ENCODE measurements at places on chromosomes 3 and 15. TPM values are rescaled to one million over a fixed set of nuclear protein-coding genes. Genes with fewer than 3 reads are reported as not detected.
A peak's percentile ranks its signal among the peaks of the same experiment; 100 is the strongest.

- no peak overlapping the region for H3K27ac ChIP-seq
- no peaks in the 10 kb centered on the region for H3K27me3 ChIP-seq
- no peaks in the 10 kb centered on the region for H3K36me3 ChIP-seq
- H3K4me1 ChIP-seq: no peaks in the 10 kb centered on the region
Measured at GRCh38 chr3:188244395-188244861, 90.5 kb downstream of the LPP start.

GRCh38 chr15:45361878-45362277 is 16.5 kb downstream of the GATM start:
- no peaks in the 10 kb centered on the region for H3K4me1 ChIP-seq
- no peak overlapping the region for H3K4me3 ChIP-seq
- no peaks in the 10 kb centered on the region for H3K27me3 ChIP-seq
- DNase-seq: no peak
- no peaks in the 10 kb centered on the region for H3K36me3 ChIP-seq

GRCh38 chr3:32336113-32336498 is 55.5 kb upstream of the CMTM7 start:
- H3K27ac ChIP-seq: no peak overlapping the region
- DNase-seq: no peak
- H3K27me3 ChIP-seq: no peaks in the 10 kb centered on the region
- no peak overlapping the region for H3K4me3 ChIP-seq
- H3K4me1 ChIP-seq: peaks cover 18% of the 10 kb centered on the region

DNA sequence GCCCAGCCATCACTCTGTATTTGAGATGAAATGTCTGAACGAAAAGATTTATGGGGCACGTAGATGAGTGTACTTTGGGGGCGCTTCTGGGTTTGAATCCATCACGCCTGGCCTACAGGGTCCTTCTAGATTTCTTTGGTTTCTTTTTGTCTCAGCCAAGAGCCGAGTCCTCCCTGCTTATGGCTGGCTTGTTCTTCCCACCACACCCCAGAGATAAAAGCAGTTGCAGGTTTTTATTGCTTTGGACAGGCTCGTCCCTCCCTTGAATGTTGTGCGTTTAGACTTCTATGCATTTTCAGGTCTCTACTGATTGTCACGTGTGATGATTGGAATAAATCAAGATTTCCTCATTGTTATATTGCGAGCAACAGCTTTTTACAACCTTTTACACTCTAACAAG is 104.8 kb upstream of the CHRNA7 start:
- no peaks in the 10 kb centered on the region for H3K36me3 ChIP-seq
- DNase-seq: no peak
- no peaks in the 10 kb centered on the region for H3K4me1 ChIP-seq
- H3K27ac ChIP-seq: no peak overlapping the region
- peaks cover 2% of the 10 kb centered on the region for H3K27me3 ChIP-seq

The GOLGA6L7 gene
- total RNA-seq: not detected

- H3K27me3 ChIP-seq: no peaks in the 10 kb centered on the region
- DNase-seq: no peak
- no peak overlapping the region for H3K27ac ChIP-seq
- H3K4me1 ChIP-seq: no peaks in the 10 kb centered on the region
- no peak overlapping the region for H3K4me3 ChIP-seq
- H3K36me3 ChIP-seq: no peaks in the 10 kb centered on the region
Measured at GRCh38 chr3:79263423-79263822, 504.4 kb downstream of the ROBO1 start.

- DNase-seq: no peak
- no peaks in the 10 kb centered on the region for H3K36me3 ChIP-seq
- no peak overlapping the region for H3K27ac ChIP-seq
- peaks cover 1% of the 10 kb centered on the region for H3K27me3 ChIP-seq
Measured at GRCh38 chr3:40192628-40193027, 116.9 kb upstream of the EIF1B start.

- H3K36me3 ChIP-seq: no peaks in the 10 kb centered on the region
- no peak overlapping the region for H3K4me3 ChIP-seq
- H3K27ac ChIP-seq: no peak overlapping the region
- H3K27me3 ChIP-seq: peaks cover 3% of the 10 kb centered on the region
- no peaks in the 10 kb centered on the region for H3K4me1 ChIP-seq
Measured at GRCh38 chr3:53420831-53421230, 73.5 kb upstream of the DCP1A start.

- no peaks in the 10 kb centered on the region for H3K27me3 ChIP-seq
- H3K4me1 ChIP-seq: no peaks in the 10 kb centered on the region
- no peak overlapping the region for H3K27ac ChIP-seq
- no peak for DNase-seq
- no peak overlapping the region for H3K4me3 ChIP-seq
- no peaks in the 10 kb centered on the region for H3K36me3 ChIP-seq
Measured at GRCh38 chr3:127208483-127209100, 15.7 kb downstream of the PRR23E start.

DNA sequence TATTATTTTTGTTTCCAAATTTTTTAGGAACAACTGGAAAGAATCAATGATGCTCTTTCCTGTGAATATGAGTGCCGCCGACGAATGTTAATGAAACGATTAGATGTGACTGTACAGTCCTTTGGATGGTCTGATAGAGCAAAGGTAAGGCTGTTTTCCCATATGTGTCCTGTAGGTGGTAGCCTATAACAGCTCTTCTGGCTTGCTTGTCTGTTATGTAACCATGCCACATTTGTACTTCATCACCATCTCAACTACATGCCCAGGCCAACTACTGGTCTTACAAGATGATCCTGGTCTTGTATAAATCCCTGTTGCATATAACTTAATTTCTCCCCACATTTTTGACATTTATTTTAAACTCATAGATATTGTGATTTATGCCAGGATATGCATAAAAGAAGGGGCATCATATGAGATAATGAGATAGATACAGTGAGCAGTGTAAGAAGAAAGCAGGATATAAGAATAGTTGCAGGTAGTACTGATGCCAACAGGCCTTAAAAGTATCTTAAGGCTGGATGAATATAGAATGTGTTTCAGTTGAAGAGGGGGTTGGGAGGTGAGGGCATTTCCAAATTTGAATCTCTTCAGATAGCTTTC is 20.3 kb downstream of the FAM98B start:
- peak overlapping the region; percentile 7 for H3K27ac ChIP-seq
- peaks cover 34% of the 10 kb centered on the region for H3K36me3 ChIP-seq
- peak; percentile 58 for DNase-seq

- no peaks in the 10 kb centered on the region for H3K4me1 ChIP-seq
- H3K27me3 ChIP-seq: no peaks in the 10 kb centered on the region
- no peaks in the 10 kb centered on the region for H3K36me3 ChIP-seq
Measured at GRCh38 chr3:24435584-24435983, 59.1 kb downstream of the THRB start.

GRCh38 chr3:30343067-30343831 is 263.2 kb upstream of the TGFBR2 start:
- no peaks in the 10 kb centered on the region for H3K27me3 ChIP-seq
- H3K27ac ChIP-seq: no peak overlapping the region
- H3K4me3 ChIP-seq: no peak overlapping the region
- peaks cover 43% of the 10 kb centered on the region for H3K4me1 ChIP-seq
- peaks cover 20% of the 10 kb centered on the region for H3K36me3 ChIP-seq

DNA sequence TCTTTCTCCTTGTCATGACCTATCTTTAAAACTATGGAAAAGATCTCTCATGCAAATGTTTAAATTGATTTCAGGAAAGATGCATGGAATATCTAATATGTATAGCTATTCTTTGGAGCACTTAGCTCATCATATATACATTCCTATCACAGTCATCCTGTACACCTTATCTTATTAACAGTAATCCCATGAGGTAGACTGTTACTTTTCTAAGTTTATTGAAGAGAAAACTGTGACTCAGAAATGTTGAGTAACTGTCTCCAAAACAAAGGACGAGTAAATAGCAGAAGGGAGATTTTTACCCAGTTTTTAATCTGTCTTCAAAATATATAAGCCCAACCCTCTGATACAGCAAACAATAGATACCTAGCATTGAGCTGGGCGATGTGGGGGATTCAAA is 308.3 kb downstream of the GAP43 start:
- no peak overlapping the region for H3K27ac ChIP-seq
- H3K4me1 ChIP-seq: no peaks in the 10 kb centered on the region
- H3K27me3 ChIP-seq: no peaks in the 10 kb centered on the region
- H3K4me3 ChIP-seq: no peak overlapping the region
- H3K36me3 ChIP-seq: no peaks in the 10 kb centered on the region

GRCh38 chr3:56795829-56796185 is 5.9 kb downstream of the ARHGEF3 start:
- H3K27ac ChIP-seq: peak overlapping the region; percentile 77
- H3K27me3 ChIP-seq: no peaks in the 10 kb centered on the region
- no peak for DNase-seq
- peaks cover 70% of the 10 kb centered on the region for H3K4me1 ChIP-seq
- H3K4me3 ChIP-seq: peak overlapping the region; percentile 83

GRCh38 chr3:145219355-145220235 is 941.4 kb downstream of the PLOD2 start:
- H3K4me1 ChIP-seq: no peaks in the 10 kb centered on the region
- H3K36me3 ChIP-seq: no peaks in the 10 kb centered on the region
- no peak overlapping the region for H3K4me3 ChIP-seq

- DNase-seq: no peak
- H3K27ac ChIP-seq: no peak overlapping the region
- H3K4me1 ChIP-seq: no peaks in the 10 kb centered on the region
Measured at GRCh38 chr3:81095956-81096355, 665.5 kb downstream of the GBE1 start.

The SERPINI2 gene
- not detected for total RNA-seq

GRCh38 chr3:143276592-143276991 is 157.0 kb downstream of the CHST2 start:
- H3K27me3 ChIP-seq: no peaks in the 10 kb centered on the region
- peaks cover 26% of the 10 kb centered on the region for H3K4me1 ChIP-seq
- H3K4me3 ChIP-seq: no peak overlapping the region
- DNase-seq: no peak
- no peak overlapping the region for H3K27ac ChIP-seq

The SLC2A2 gene
- total RNA-seq: not detected

The CCDC54 gene
- not detected for total RNA-seq

- peaks cover 7% of the 10 kb centered on the region for H3K27me3 ChIP-seq
- no peak for DNase-seq
- H3K4me3 ChIP-seq: no peak overlapping the region
- no peak overlapping the region for H3K27ac ChIP-seq
- no peaks in the 10 kb centered on the region for H3K36me3 ChIP-seq
- H3K4me1 ChIP-seq: peaks cover 14% of the 10 kb centered on the region
Measured at GRCh38 chr15:70541511-70541910, 221.8 kb downstream of the UACA start.

- H3K27ac ChIP-seq: no peak overlapping the region
- DNase-seq: no peak
- no peaks in the 10 kb centered on the region for H3K27me3 ChIP-seq
- no peaks in the 10 kb centered on the region for H3K36me3 ChIP-seq
- H3K4me1 ChIP-seq: no peaks in the 10 kb centered on the region
- no peak overlapping the region for H3K4me3 ChIP-seq
Measured at GRCh38 chr15:48682942-48683651, 37.6 kb upstream of the FBN1 start.

DNA sequence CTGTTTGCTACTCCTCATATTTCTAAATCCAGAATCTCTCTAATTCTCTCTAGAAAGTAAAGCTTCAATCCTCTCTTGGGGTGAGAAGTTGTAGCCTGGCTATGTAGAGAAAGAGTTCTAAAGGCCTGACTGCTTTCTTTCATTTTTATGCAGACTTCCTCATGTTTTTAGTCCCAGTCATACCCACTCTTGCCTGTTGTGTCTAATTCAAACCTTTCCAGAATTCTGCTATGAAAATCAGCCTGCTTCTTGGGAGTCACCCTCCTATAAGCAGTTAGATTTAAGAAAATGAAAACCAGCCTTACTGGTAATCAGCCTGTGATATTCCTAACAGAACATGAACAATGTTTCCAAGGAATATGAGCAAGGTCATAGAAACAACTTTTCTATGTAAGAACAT is 14.8 kb upstream of the ZNF639 start:
- no peaks in the 10 kb centered on the region for H3K36me3 ChIP-seq
- no peak for DNase-seq
- H3K4me3 ChIP-seq: no peak overlapping the region
- peaks cover 9% of the 10 kb centered on the region for H3K27me3 ChIP-seq
- no peak overlapping the region for H3K27ac ChIP-seq

DNA sequence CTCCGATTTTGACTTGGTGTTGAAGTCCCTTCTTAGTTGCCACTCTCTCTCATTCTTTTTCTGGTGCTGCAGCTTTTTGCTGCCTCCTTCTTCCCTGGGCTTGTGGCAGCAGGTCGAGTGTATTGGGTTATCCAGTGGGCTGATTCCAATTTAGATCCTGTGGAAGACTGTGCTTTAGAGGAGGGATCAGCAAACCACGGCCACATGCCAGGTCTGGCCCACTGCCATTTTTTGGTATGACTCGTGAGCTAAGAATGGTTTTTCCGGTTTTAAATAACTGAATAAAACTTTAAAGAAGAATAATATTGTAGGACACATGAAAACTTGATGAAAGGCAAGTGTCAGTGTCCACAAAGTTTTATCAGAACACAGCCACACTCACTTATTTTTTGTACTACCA is 330.5 kb downstream of the ROBO2 start:
- no peaks in the 10 kb centered on the region for H3K4me1 ChIP-seq
- H3K27ac ChIP-seq: no peak overlapping the region
- no peak for DNase-seq
- no peaks in the 10 kb centered on the region for H3K27me3 ChIP-seq

- H3K36me3 ChIP-seq: peaks cover 10% of the 10 kb centered on the region
- H3K27me3 ChIP-seq: peaks cover 16% of the 10 kb centered on the region
- H3K4me3 ChIP-seq: no peak overlapping the region
- no peak for DNase-seq
- H3K4me1 ChIP-seq: peaks cover 17% of the 10 kb centered on the region
Measured at GRCh38 chr15:72379856-72380430, 4.1 kb upstream of the HEXA start.

DNA sequence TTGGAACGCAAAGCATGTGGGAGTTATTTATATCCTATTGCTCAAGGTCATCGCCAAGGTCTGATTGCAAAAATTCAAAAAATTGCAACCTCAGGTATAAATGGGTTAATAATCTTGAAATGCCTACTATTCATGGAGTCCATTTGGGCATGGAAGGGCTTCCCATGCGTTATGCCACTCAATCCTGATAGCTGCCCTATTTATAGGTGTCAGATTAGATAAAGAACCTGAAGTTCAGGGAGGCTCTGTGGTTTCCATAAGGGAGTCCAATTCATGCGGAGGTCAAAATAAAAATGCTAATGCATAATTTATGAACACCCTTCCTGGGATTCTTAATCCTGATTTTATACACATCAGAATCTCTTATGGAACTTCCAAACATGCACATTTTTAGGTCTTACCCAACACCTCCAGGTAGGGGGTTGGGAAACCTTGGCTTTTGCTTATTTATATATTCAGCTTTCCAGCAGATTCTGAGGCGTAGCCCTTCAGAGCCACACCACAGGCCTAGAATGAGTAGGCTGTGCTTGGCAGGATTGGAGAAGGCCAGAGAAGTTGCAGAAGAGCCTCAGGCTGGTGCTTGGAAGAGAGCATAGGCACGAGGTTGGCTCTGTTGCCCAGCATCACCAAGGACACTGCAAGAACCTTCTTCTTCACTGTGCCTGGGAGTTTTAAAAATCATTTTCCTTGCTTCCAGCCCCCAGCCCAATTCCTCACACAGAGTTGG is 324.4 kb upstream of the CFAP20DC start:
- no peak overlapping the region for H3K27ac ChIP-seq
- no peak for DNase-seq
- H3K4me1 ChIP-seq: peaks cover 4% of the 10 kb centered on the region
- H3K36me3 ChIP-seq: no peaks in the 10 kb centered on the region
- no peak overlapping the region for H3K4me3 ChIP-seq

Data from activated CD8-positive, alpha-beta T cell treated with anti-CD3 and anti-CD28 coated beads, Interleukin-2, amount 10 ng/mL, durations not matched to agents 7 days and 5 days (primary cell).